ENCODE measurements at places on chromosomes 1 and 21. TPM values are rescaled to one million over a fixed set of nuclear protein-coding genes. Genes with fewer than 3 reads are reported as not detected.

The C8A gene
- not detected for total RNA-seq

- no peak for DNase-seq
These were observed 379 bp upstream of the STRIP1 start for GRCh38 chr1:110034040-110034450.

DNA sequence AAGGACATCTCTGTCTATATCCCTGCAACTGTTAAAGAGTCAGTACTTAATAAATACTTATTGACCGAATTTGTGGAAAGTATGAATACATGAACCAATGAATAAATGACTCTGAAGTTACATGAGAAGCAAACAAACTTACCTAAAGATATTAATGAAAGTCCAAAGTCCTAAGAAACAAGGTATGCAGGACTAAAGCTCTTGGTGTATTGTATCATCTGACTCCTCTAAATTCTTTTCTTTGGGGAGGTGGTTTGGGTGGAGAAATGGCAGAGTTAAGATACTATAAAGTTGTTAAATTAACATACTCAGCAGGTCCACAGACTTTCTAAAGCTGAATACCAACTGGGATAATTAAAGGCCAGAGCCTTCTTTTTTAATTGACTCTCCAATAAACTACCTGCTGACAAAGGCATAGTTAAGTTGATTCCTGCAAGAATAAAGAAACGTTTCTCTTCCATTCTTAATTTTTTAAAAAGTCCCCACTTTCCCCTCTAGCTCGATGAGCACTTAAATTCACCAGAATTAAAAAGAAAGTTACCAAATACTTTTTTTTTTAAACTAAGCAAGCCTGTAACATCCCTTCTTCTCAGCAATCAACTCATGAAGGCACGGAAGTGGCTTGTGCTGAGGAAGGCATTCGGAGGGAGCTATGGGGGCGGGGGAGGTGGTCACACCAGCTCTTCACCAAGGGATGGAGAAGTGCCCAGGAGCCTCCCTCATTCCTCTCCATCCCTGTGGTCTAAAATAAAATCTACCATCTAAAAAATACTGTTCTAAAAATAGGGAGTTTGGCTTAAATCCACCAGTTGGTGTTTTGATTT is 61.1 kb downstream of the GADD45A start:
- DNase-seq = peak; percentile 62

DNA sequence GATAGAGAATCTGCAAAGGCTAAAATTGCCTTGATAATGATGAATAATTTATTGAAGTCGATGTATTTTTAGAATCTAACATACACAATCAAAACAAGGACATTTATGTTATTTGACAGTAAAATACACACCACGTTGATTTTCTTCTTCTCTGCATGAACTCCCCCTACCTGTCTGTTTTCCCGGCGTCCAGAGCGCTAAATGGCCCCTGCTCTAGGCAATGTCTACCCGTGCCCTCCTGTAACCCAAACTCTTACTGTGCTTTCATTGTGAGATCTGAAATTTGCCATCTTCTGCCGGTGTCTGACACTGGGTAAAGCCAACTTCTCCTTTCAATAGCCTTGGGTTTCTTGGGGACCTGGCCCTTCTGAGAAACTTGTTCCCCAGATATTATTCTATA is 6.7 kb upstream of the OR11L1 start:
- DNase-seq = no peak

DNA sequence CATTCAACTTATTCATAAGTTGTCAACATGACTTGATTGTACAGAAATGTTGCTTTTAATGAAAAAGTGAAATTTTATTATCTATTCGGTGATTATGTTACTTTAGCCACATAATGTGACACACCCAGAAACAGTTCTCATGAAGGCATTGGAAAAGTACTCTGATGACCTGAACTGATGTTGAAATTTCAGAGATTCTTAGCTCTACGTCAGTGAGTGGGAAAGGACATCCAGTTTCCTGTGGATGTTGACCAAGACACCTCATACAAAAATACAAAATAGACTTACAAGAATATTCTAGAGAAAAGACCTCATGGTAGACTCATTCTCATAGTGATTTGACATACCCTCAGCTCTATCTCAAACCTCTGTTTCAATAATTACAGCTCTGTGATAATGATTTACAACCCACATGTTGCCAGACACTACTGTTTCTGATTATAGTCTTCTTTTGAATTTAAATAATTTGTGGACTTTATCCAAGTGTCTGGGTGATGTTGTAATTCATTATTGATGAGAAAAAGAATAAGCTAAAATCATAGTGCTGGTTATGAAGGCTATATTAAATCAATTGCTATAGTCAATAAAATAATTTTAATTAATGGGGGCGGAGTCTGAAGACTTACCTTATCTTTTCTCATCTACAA is 37.3 kb downstream of the KCNK2 start:
- DNase-seq = no peak

DNA sequence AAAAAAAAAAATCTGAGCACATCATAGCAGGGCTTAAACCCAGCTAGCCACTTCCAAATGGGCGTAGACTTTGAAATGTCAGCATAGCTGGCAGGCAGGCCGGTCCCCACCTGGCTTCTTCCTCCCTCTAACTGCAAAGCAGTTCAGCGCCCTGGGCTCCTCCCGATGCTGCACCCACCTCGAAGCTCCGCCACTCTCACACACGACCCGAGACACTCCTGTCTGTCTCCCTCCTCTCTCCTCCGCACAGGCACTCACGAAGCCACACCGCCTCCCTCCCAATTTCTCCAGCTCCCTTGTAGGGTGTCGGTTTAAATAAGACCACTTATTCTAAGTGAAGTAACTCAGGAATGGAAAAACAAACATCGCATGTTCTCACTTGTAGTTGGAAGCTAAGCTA is 301.3 kb downstream of the NPHP4 start:
- no peak for DNase-seq

The PEAR1 gene
- total RNA-seq = 0.28 TPM

The GJA5 gene
- 1.7 TPM for total RNA-seq

The FH gene
- 66.3 TPM for total RNA-seq

Data from GM23338 (cell line).